ENCODE measurements at places on chromosomes 11 and 22.

GRCh38 chr11:93099806-93100205 is 98.0 kb downstream of the SLC36A4 start:
- no peak for DNase-seq

DNA sequence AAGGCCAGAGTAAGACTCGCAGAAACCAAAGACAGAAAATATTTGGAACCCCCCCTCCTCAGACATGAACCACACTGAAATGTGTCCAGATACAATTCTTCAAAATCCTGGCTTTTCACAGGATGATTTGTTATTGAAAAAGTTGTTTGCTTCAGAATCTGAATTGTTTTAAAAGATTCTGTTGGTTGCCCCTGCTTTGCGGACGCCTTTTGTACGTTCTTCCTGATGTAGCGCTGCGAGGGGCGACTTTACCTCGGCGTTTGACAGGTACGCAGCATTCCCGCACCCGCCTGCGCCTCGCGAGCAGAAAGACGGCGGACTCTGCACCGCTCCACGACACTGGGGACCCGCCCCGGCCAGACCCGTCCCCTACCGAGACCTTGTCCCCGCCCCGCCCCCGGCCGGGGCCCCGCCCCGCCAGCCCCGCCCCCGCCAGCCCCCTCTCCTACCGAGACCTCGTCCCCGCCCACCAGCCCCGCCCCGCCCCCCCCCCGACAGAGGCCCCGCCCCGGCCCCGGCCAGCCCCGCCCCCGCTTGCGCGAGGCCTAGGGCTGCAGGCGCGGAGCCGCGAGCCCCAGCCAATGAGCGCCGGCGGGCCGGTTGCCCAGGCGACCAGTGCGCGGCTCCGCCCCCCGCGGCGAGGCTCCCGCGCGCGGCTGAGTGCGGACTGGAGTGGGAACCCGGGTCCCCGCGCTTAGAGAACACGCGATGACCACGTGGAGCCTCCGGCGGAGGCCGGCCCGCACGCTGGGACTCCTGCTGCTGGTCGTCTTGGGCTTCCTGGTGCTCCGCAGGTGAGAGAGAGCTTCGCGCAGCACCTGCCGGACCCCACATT is at the start of gene GLB1L2:
TSS of gene GLB1L2 (plus strand) at position 635 of the 835 bp plus-strand sequence. CDS start at position 709, 74 bp downstream.
- DNase-seq, result peak; percentile 73

- DNase-seq, result no peak
Observed at GRCh38 chr22:39996732-39997131, 2.0 kb downstream of the FAM83F start.

DNA sequence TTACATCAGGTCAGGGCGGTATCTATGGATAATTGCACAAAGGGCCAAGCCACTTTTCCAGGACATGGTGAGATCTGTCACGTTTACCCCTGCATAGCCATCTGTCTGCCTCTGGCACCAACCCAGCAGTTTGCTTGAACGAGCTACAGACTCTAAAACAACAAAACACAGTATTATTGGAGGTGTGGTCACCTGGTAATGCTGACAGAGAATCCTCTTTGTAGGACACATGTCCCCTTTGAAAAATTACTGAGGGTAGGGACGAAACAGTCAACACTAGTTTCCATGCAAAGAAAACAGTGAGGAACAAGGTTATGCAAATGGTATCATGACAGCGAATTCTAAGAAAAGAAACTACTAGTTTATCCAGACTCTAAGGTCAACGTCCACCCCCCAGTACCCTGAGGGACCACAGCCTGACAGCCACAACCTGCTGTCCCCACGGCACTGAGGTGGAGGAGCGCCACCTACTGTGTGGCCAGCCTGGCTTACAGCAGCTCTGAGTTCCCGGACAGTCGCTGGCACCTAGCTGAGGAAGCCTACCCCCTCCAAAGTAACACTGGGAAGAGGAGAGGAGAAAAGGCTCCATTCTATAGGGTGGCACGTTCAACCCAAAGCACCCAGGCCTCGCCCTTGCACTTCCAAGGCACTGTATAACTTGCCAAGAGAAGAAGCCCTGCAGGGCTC is 117.4 kb upstream of the BID start:
- no peak for DNase-seq

GRCh38 chr22:43305806-43306205 is 37.4 kb downstream of the SCUBE1 start:
- no peak for DNase-seq

DNA sequence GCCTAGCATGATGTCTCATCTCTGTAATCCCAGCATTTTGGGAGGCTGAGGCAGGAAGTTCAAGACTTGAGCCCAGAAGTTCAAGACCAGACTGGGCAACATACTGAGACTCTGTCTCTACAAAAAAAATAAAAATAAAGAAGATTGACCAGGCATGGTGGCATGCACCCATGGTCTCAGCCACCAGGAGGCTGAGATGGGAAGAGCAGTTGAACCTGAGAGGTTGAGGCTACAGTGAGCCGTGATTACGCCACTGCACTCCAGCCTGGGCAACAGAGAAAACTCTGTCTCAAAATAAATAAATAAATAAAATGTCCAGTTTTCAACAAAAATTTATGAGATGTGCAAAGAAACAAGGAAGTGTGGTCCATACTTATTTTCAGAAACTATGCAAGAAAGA is 28.3 kb downstream of the EFCAB6 start:
- no peak for DNase-seq
